Dermis microvascular lymphatic vessel endothelial cell (primary cell): ENCODE measurements at places on chromosomes 12 and 14.
A peak's percentile ranks its signal among the peaks of the same experiment; 100 is the strongest.

- no peak for DNase-seq
Observed at GRCh38 chr14:23285530-23286019, 357 bp downstream of the HOMEZ start.

DNA sequence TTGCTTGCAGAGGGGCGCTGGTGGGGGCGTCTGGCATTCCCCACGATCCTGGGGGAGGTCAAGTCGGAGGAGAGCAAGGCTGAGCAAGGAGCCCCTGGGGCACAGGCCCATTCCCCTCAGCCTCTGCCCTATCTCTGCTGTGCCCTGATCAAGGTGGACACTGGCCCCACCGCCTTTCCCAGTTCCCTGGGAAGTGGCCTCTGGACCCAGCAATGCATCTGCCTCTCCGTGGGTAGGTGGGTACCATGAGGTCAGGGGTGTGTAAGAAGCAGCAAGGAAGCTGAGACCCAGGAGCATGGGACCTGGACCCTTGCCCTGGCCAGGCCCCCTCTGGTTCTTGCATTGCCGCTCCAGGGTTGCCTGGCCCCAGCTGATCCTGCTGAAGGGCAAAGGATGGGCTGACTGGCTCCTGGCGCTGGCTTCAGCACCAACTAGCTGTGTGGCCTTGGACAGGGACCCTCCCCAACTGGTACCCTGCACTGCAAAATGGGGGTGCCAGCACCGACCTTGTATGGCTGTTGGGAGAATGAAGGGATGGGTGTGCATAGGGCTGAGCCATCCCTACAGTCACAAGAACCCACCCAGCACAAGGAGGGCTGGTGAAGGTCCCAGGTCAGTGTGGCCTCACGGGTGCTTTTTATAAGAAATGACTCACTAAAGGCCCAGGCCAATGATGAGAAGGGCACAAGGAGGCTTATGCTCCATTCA is 19.6 kb downstream of the SLC25A29 start:
- no peak for DNase-seq

DNA sequence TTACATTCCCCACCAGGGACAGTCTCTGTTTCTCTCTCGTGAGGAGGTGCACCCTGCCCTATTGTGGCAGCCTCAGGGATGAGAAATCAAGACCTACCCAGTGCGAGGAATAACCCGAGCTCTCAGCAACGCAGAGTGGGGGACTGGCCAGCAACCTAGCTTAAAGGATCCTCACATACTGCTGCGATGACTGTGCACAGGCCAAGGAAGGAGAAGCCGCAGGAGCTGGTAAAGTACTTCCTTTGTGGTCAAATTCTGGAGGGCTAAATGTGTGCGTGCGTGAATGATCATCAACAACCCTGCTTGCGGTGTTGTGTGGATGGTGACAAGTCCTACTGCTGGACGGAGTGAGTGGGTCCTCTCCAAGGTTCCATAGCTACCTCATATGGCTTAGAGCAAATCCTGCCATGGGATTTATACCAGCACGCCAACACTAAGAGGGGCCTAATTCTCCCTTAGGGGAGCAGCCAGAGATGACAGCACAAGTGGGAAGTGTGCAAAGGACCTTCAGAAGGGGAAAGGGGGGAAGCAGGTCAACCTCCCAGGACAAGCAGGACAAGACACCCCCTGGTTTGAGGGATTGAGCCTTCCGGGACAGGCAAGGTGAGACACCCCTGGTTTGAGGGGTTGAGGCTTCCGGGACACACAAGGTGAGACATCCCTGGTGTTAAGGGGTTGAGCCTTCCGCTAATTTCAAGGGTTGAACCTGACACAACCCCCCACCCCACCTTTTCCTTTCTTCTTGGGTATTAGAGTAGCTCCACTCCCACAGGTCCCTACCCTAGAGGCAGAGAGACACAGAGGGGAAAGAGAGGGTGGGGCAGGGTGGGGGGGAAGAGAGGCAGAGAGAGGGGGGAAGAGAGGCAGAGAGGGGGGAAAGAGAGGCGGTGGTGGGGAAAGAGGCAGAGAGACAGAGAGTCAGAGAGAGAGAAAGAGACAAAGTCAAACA is 58.8 kb upstream of the AP4S1 start:
- peak; percentile 16 for DNase-seq

DNA sequence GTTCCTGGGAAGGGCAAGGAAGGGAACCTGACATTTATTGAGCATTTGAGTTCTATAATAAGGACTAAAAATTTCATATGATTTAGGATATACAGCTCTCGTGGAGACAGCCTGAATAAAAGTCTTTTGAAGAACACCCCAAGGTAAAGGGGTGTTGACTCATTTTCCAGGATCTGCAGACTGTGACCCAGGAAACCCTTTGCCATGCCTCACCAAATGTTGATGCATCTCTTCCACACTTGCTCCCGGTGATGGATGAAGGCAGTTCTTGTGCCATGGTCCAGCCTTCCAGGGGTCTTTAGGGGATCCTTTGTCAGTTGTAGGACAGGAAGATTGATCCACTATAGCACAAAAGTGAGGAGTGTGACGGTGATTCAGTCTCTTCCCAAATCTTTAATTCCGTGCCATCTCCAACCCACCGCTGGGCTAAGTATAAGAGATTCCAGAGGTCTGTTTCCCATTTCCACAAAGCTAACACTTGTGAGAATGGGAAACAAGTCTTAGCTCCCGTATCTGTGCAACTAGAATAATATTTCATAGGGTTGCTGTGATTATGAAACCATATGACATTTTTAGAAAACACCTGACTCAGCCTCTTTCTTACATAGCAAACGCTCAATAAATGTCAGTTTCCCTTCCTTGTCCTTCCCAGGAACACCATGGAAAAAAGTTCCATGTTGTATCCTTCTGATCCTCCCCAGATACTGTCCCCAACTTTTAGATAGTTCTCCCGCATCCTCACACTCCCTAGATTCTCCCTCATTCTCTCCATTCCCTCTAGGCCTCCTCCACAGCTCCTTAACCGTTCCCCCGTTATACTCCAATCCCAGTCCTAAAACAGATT is 836 bp downstream of the AAAS start:
- DNase-seq = no peak

DNA sequence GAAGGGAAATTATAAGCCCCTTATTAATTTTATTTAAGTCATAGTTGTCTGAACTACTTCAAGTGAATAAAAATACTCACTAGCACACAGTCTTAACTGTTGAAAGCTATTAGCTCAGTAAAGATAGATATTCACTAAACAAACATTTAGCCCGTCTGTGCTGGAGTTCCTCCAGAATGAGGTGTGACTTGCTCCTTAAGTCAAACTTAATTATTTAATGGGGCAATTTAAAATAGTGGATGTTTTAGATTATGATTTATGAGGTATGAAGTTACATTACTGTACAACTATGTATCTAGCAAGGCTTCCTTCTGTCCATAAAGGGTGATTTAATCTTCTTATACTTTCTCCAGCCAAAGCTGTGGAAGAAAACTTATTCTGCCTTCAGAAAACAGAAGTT is 414.0 kb upstream of the FLRT2 start:
- no peak for DNase-seq

- peak; percentile 77 for DNase-seq
Observed at GRCh38 chr14:38311655-38312054, 55.8 kb upstream of the CLEC14A start.

GRCh38 chr12:24701343-24701742 is 247.6 kb downstream of the BCAT1 start:
- no peak for DNase-seq

GRCh38 chr14:95527387-95528002 is 7.4 kb upstream of the GLRX5 start:
- peak; percentile 77 for DNase-seq

- DNase-seq = peak; percentile 52
Observed at GRCh38 chr12:96099986-96100385, 64.6 kb upstream of the LTA4H start.

- no peak for DNase-seq
Observed at GRCh38 chr14:68823434-68824206, 30.8 kb upstream of the ZFP36L1 start.

DNA sequence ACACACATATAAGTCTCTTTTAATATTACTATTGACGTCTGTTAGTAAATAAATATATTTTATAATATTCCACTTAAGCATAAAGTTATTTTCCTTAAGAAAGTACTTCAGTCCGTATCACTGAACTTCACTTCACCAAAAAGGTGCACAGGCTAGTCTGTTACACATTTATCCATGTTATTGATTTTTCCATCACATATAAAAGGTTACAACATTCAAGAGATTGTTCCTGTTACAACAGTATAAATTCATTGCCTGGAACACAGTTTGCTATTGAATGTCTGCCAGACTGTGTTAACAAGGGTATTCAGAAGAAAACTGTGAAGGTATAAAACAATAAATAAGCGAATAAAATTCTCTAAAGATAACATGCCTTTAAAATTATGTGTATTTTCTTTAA is 175.9 kb downstream of the NTS start:
- no peak for DNase-seq

GRCh38 chr12:41101806-41102205 is 86.3 kb upstream of the PDZRN4 start:
- DNase-seq = no peak

GRCh38 chr12:13425766-13426165 is 229.2 kb downstream of the EMP1 start:
- DNase-seq = no peak

- no peak for DNase-seq
Observed at GRCh38 chr12:131116468-131117117, 162.9 kb downstream of the ADGRD1 start.

GRCh38 chr12:21894792-21895595 is 46.2 kb downstream of the ABCC9 start:
- DNase-seq = no peak

DNA sequence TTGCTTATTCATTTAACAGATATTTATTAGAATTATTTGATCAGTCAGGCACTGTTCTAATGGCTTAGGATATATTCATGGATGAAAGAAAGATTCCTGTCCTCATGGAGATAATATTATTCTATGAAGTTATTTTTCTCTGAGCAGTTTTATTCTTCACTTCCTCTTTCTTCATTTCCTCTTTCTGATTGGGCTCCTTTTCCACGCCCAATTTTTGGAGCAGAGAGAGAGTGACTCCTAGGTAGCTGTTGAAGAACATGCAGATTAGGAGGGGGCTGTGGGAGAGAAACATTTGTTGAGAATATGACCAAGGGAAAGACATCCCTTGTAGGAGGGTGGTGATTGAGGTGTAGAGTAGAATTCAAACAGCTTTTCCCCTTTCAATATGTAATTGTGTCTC is 6.0 kb upstream of the YARS2 start:
- no peak for DNase-seq

DNA sequence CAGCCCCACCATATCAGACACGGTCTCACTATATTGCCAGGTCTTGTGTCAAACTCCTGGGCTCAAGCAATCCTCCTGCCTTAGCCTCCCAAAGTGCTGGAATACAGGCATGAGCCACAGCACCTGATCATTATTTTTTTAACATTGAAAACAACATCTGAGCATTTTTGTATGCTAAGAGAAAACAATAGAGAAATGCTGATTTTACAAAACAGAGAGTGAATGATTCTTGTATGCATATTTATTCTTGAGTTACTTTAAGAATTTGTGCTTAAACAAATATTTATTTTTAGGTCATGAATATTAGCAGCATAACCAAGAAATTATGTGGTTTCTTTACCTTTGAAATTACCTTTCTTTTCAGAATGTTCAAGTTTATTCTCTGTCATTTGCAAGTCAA is 81.8 kb upstream of the KITLG start:
- DNase-seq = no peak

- no peak for DNase-seq
Observed at GRCh38 chr14:52026017-52026660, 36.8 kb downstream of the RTRAF start.
